ENCODE measurements at places on chromosomes 7 and 10.
A peak's percentile ranks its signal among the peaks of the same experiment; 100 is the strongest.

DNA sequence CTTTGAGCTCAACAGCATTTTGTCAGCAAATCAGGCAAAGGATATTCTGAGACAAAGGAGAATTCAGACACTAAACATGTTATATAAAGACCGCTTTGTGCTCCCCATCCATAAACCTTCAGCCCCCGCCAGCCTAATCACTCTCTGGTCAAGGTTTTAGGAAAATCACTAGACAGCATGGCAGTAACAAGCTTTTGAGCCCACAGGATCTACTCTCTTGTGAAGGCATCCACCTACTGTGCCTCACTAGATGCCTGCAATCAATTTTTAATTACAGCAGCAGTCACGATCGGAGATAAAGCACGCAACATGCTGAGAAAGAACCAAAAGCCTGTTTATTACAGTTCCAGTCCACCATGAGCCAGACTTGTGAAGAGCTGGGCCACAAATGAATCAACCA is 19.1 kb downstream of the PDE1C start:
- no peak for DNase-seq

- DNase-seq: no peak
Observed at GRCh38 chr7:4113976-4114375, 568.1 kb upstream of the FOXK1 start.

GRCh38 chr10:47256751-47257336 is 43.2 kb upstream of the GDF10 start:
- no peak for DNase-seq

GRCh38 chr10:126964190-126964589 is 59.0 kb downstream of the DOCK1 start:
- DNase-seq: no peak

GRCh38 chr10:27541796-27542729 is 38.0 kb downstream of the RAB18 start:
- no peak for DNase-seq

DNA sequence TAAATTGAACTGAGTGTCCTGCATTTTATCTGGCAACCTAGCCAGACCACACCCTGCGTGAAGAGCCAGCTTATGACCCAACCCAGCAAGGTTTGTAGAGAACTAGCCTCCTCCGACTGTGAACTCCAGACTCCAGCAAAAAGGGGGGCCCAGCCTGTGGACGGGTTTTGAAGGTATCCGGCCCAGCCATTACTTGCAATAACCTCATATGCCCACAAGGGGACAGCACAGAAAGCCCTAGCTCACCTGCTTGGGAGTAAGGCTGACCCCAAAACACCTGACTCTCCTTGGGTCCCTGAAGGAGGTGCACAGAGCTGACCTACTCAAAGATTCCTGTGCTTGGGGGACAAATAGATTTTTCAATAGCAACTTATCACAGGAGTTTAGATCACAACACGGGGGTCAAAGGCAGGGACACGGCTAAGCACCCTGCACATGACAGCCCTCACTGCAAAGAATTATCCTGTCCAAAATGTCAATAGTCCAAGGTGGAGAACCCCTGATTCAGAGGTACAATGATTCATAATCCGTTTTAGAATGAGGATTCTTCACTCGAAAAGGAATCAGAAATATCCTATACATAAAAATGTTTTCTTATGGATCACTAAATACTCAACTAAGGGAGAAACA is 4.6 kb downstream of the TRPV6 start:
- peak; percentile 6 for DNase-seq

DNA sequence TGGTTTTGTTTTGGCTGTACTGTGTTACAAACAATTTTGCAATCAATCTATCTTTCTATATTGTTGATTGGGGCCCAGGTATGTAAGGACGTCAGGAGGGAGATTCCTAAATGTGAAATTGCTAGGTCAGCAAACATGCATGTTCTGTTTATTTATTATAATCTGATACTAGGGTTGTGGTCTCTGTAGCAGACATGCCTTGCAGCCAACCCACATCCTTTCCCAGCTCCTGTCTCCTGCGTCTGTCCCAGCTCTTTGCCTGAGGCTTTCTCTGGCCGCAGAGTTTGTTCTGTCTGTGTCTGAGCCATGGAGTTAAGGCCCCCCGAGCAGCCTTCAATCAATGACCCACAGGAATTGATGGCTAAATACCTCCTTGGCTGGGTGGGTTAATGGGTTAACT is 124.0 kb upstream of the ZEB1 start:
- no peak for DNase-seq

DNA sequence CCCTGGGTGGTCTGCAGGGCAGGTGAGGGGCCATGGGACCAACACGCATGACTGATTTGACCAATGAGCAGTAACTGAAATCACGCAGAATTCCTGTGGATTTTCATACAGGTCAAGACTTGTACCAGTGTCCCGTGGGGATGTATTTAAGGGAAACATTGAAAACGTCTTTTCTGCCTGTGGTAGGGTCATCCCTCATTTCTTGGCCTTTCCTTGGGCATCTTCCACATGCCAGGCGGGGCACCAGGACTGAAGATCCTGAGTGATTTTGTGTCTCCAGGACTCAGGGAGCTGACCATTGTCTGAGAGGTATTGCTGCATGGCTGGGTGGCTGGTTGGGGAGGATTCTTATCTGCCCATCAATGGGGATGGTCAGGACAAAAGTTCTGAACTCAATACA is 289.0 kb downstream of the GLRX3 start:
- DNase-seq: no peak

DNA sequence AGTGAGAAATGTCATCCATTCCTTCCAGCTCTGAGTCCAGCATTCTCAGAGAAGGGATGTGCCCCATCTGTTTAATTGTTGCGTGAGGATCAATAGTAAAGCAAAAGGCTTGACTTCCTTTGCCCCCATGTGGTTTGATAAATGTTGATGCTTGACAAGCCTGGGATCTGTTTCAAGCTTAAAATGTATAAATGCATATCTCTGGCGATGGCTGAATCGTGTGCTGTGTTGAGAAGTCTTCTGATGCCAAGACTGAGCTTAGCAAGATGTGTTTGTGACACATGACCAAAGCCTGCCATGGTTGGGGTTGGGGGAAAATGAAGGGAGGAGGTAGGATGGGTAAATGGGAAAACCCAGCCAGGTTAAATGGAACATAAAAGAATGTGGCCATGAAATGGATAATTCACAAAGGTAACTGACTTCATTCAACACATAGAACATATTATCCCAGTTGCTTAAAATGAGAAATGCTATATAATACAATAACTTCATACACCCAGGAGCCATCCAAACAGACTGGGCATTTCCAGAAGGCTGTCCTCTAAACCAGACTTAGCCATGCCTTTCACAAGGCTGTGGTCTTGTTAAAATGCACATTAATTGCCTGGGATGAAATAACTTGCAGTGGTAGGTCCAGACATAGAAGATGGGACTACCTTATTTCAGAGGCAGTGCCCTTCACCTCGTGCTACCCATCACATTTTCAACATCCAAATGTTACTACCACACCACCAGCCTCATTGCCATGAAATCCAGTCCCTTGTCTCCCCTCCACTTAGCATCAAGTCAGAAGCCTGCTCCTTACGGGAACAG is 147.3 kb upstream of the PDE1C start:
- no peak for DNase-seq

GRCh38 chr10:109961174-109962001 is 38.1 kb upstream of the XPNPEP1 start:
- DNase-seq: no peak

- no peak for DNase-seq
Observed at GRCh38 chr10:93352638-93353383, 129.3 kb downstream of the MYOF start.

GRCh38 chr10:93874309-93875031 is 19.3 kb upstream of the SLC35G1 start:
- no peak for DNase-seq

DNA sequence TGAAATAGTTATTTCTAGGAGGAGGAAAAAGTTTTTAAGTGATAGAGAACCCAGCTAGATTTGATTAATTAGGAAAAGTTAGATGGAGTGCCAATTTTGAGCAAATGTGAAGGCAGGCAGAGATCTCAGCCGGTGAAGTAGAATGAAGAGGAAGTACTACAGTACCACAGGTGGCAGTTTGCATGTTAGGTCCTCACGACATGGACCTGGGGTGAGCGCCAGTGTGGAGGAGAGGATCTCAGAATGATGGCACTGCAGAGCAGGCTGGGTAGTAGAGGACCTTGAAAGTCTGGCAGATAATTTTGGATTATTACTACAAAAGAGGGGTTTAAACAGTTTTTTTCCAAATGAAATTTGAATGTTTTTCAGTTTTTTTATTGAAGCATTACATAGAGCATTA is 81.1 kb downstream of the GNAI1 start:
- no peak for DNase-seq

DNA sequence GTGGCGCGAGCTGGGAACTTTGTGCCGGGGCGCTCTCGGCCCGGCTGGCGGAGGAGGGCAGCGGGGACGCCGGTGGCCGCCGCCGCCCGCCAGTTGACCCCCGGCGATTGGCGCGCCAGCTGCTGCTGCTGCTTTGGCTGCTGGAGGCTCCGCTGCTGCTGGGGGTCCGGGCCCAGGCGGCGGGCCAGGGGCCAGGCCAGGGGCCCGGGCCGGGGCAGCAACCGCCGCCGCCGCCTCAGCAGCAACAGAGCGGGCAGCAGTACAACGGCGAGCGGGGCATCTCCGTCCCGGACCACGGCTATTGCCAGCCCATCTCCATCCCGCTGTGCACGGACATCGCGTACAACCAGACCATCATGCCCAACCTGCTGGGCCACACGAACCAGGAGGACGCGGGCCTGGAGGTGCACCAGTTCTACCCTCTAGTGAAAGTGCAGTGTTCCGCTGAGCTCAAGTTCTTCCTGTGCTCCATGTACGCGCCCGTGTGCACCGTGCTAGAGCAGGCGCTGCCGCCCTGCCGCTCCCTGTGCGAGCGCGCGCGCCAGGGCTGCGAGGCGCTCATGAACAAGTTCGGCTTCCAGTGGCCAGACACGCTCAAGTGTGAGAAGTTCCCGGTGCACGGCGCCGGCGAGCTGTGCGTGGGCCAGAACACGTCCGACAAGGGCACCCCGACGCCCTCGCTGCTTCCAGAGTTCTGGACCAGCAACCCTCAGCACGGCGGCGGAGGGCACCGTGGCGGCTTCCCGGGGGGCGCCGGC is 870 bp downstream of the FZD1 start:
- DNase-seq: no peak

- no peak for DNase-seq
Observed at GRCh38 chr10:30868611-30869010, 163.1 kb downstream of the ZNF438 start.

- DNase-seq: no peak
Observed at GRCh38 chr10:74738542-74738941, 87.9 kb upstream of the KAT6B start.

GRCh38 chr7:149719912-149720335 is 53.5 kb downstream of the ZNF467 start:
- no peak for DNase-seq

DNA sequence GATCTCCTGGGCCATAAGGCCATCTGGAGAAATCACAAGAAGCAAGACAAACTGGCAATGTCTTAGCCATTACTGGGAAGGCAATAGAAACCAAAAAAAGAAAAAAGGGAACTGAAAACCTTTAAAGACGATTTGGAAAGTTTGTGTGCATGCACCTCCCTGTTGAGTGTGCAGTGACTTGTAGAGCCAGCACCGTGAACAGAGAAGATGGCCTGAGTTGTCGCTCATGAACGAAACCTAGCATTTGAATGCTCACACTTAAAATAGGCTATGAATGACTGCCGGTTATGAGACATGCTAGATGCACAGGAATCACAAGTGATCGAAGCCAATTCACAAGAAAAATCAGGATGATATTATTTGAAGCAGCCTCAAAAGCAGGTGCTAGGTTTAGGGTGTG is 151.3 kb upstream of the ADO start:
- DNase-seq: no peak

DNA sequence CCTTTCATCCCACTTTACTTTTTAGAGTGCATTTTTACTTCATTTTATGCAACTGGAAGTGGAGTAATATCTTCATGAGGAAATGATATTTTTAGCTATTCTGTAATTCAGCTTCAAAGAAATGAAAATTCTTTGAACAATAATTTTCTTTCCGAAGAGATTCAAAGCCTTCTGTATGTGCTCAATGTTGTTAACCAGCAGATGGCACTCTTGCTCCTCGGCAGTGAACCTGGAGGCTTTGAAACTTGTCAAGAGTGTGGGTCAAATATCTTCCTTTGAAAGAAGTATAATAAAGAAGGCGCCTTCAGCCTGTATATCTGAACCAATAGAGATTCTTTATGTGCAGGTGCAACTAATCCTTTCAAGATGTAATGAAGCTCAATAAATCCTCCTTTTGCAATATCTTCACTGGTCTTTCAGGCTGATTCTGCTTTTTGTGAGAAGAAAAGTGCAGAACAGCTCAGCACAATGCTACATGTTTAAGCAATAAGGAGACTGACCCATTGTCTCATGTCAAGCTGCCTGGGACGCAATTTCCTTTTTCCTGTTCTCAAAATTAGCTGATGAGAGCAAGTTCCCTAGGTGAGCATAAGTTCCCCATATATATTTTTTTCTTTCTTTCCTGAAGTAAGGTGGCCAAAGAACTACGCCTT is 258.4 kb downstream of the SEMA3A start:
- peak; percentile 4 for DNase-seq

DNA sequence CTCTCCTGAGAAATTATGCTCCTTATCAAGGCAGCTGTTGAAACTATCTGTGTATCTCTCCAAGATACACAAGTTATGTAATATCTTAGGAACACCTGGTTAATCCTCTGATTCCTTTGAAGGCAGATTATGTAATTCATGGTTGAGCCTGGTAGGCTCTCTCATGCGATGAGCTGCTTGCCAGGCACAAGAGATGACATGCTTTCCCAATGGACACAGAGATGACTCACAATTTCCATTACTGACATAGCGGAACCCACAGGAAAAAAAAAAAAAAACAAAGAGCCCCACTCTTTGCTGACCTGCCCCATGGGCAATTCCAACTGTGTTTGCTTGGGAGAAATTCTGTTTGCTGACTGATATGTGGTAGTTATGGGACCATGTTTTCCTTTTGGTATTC is 736.4 kb upstream of the PHF14 start:
- no peak for DNase-seq

GRCh38 chr10:68471586-68472408 is at the start of gene DNA2:
Gene DNA2, minus strand, starts transcription at chr10:68471973. Its CDS starts 109 bp downstream, at chr10:68471864.
- peak; percentile 40 for DNase-seq

GRCh38 chr10:15352836-15353235 is 18.3 kb downstream of the FAM171A1 start:
- no peak for DNase-seq

DNA sequence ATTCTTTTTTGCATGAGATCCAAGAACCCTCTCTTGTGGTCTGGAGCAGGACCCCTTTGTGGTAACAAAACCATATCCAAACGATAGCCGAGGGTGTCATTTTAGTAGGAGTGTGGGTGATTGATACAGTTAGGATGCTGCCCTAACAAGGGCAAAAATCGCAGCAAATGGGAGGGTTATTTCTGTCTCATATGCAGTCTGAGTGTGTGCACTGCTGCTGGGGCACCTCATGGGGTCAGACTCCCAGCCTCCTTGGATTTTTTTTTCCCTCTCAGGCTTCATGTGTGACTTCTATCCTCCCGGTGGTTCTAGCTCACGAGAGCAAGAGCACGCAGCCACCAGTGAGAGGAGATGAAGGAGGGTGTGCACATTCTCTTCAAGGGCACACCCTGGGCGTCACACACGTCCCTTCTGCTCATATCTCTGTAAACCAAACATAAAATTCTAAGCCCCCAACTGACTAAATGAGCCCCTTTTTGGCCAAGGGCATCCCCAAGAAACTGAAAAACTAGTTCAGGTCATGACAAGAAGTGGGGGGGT is 28.6 kb upstream of the IL15RA start:
- no peak for DNase-seq

- no peak for DNase-seq
Observed at GRCh38 chr10:102870221-102870620, 951 bp downstream of the AS3MT start.

- no peak for DNase-seq
Observed at GRCh38 chr10:4267086-4267773, 482.2 kb upstream of the KLF6 start.
